IMR-90 (cell line): ENCODE measurements at places on chromosomes 7 and 10. TPM values are rescaled to one million over a fixed set of nuclear protein-coding genes. Genes with fewer than 3 reads are reported as not detected.

Gene CAPZA2
- polyA plus RNA-seq: 50.7 and 66.6 TPM in 2 replicates

Gene DRGX
- polyA plus RNA-seq: not detected in 2 replicates

Gene BTBD16
- not detected in 2 replicates for polyA plus RNA-seq

Gene SH3PXD2A
- polyA plus RNA-seq: 23.0 and 26.3 TPM in 2 replicates

Gene SPDYE9
- polyA plus RNA-seq: not detected in 2 replicates

Gene DPP6
- not detected in 2 replicates for polyA plus RNA-seq

Gene NPFFR1
- not detected in 2 replicates for polyA plus RNA-seq

Gene ZNF467
- polyA plus RNA-seq: 0.67 and 0.77 TPM in 2 replicates
